ENCODE measurements at places on chromosomes 1 and 21.

- DNase-seq = no peak
Observed at GRCh38 chr1:184463680-184464079, 76.9 kb downstream of the C1orf21 start.

DNA sequence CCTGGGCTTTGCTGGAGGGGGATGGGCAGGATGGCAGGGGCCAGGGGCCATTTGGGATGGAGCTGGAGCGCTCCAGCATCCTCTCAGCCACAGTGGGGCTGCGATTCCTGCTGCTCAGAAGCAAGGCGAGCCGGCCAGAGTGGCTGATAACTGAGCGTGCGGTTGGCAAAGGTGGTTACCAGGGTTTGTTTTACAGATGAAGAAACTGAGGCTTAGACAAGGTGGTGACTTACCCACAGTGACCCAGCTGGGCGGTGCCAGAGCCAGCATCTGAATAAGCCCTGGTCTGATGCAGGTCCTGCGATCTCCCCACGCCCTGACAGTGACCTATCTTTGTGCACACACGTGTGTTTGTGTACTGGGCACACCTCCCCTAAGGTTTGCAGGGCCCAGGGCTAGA lies 5.9 kb upstream of the PRXL2B start:
- DNase-seq = no peak

DNA sequence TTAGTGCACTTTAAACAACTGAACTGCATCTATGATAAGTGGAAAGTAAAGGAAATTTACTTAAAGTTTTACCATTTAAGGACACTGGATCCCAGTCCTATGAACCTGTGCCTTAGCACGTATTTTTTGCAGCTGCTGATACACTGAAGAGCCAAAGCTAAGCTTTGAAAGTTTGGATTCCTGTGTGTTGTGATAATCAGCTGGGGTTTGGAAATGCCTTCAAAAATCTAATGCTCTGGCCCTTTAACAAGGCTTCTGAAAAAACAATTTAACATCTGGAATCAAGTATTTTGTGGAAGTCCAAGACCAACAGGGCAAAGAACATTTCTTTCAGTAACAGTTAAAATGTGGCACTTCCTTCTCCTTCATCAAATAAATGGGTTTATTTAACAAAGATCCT lies 51.8 kb downstream of the DDAH1 start:
- no peak for DNase-seq

- no peak for DNase-seq
Observed at GRCh38 chr1:66705110-66705509, 47.1 kb upstream of the DYNLT5 start.

- DNase-seq = peak; percentile 20
Observed at GRCh38 chr1:154404511-154404931, 622 bp upstream of the IL6R start.

DNA sequence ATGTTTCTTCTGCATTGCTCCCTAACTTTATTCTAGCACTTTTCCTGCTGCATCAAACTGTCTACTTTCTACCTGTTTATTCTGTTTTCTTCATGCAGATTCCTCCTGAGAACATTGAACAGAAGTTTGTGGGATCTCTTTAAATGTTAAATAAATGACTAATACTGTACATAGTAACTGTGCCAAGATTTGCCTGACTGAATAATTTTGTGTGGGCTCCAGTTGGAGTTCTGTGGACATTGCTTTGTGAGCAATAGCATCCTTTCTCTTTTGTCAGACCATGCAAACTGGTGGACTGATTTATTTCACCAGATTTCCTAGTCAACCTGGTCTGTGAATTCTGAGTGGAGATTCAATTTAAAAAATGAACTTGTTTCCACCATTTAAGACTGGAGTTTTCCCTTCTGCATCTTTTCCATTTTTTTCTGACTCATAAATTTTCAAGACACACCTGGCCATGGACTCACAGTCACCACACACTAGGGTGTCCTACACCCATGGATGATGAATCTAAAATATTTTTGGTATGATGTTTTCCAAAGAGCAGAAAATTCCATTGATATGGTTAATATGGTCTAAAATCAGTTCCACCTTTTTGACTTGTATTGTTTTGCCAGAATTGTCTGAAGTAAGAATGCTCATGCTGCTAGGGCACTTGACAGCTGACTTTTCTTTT lies 140.7 kb upstream of the SPAG17 start:
- DNase-seq = no peak

DNA sequence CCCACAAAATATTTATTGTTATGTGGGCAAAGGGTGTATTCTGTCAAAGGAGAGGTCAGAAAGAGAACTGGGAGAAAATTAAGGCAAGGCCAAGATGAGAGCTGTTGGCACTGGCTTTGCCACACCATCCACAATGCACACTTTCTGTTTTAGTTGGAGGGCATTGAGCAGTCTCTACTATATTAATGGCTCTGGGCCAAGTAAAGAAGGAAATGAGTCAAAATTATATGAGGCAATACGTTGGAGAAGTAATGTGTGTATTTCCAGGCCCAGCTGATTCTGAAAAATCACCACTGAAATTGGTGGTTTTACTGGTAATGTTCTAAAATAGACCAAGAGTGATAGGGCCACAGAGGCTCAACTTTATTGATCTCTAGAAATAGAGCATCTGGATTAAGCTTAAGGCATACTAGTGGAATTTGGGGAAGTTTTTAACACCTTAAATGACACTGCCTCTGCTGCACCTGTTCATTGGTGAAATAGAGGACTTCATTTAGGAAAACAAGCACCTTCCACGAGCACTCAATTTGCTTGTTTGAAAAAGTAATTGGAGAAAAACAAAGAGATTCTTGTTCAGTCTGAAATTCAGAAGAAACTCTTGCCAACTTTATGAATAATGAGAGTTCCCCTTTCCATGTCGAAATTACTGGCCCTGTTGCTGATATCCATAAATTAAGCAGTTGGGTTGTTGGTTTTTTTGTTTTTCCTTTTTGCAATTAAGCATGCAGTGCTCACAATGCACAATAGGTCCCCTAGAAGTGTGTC lies 424.9 kb downstream of the ADGRL2 start:
- peak; percentile 95 for DNase-seq

- no peak for DNase-seq
Observed at GRCh38 chr1:47841356-47841755, 155.8 kb downstream of the TRABD2B start.

GRCh38 chr1:106952776-106953175 lies 103.7 kb upstream of the PRMT6 start:
- no peak for DNase-seq

DNA sequence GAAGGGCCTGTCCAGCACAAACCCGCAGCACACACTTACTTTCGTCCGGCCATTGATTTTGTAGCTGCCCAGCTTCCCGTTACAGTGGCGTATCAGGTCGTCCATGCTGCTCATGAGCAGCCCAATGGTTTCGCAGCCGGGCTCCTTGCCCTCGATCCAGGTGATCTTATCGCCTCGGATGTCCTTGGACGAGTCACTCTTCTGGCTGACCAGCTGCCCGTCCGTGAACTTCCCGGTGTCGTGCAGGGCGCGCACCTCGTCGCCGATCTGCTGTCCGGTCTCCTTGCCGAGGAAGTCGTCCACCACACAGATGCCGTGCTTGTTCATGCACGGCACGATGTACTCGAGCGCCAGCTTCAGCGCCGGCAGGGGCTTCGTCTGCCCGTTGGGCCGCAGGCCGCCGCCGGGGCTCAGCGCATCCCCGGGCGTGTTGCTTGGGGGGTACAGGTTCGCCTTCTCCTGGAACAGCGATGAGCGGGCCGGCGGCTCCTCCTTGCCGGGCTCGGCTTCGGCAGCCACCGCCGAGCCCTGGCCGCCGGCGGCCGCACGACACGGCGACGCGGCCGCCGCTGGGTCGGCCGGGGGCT lies 1.0 kb downstream of the EGLN1 start:
- DNase-seq = no peak

DNA sequence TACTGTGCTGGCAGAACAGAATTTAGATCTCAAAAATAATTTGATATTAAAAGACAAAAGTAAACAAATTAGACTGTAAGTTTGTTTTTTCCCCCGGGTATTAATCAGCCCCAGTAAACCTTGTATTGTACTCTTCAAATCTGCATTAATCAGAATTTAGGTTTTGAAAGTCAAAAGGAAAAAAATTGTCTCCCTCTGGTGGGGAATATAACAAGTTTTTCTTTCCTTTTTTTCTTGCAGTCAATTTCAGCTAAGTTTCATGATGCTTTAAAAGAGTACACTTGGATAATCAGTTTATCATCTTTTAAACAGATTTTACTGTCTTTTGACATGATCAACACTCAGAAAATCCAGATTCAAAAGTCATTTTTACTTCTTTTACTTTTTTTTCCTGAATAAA lies 134.5 kb upstream of the PKN2 start:
- DNase-seq = no peak

DNA sequence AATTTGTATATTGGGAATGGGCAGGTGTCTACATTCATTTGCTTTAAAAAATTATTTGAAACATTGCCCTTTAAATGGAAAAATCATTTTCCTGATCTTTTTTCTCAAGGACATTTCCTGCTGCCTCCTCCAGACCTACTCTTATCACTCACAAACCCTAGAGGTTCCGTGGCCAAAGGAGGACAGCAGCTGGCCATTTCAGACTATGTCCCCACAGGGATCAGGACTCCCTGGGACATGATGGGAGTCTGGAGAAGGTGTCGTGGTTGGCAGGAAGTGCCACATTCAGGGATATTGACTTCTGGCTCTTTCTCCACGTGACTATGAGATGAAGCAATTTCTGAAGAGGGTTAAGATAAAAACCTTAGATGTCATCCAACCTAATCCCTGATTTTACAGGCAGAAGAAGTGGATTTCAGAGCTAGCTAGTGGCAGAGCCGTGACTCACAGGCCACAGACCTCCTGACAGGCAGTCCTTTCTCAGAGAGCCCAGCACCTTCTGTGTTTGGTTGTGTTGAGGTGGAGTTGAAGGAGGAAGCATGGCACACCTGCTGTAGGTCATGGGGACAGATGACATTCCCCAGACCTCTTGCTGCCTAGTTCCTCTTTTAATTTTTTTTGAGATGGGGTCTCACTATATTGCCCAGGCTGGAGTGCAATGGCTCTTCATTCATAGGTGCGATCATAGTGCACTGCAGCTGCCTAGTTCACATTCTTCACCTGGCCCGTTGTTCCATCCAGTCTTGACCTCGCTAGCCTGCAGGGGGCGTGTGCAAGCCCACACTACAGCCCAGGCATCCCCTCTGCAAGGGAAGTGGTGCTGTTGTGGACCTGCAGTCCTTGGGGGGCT lies 25.5 kb upstream of the IL10 start:
- DNase-seq = peak; percentile 73

- DNase-seq = no peak
Observed at GRCh38 chr1:174890024-174890423, 109.7 kb upstream of the CACYBP start.

DNA sequence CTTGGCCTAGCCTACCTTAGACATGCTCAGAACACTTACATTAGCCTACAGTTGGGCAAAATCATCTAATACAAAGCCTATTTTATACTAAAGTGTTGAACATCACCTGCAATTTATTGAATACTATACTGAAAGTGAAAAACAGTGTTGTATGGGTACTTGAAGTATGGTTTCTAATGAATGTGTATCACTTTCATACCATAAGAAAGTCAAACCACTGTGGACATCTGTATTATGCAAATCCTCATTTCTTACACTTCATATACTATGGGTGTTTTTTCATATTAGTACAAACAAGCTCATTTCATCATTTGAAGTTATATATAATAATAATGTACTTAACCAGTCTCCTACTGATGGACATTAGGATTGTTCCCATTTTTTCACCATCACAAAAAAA lies 41.2 kb downstream of the TDRD5 start:
- no peak for DNase-seq

- DNase-seq = no peak
Observed at GRCh38 chr21:41750051-41750450, 16.8 kb downstream of the RIPK4 start.

- no peak for DNase-seq
Observed at GRCh38 chr1:212470059-212470458, 37.3 kb downstream of the NENF start.

- DNase-seq = no peak
Observed at GRCh38 chr1:32830092-32830852, 12.8 kb downstream of the S100PBP start.

DNA sequence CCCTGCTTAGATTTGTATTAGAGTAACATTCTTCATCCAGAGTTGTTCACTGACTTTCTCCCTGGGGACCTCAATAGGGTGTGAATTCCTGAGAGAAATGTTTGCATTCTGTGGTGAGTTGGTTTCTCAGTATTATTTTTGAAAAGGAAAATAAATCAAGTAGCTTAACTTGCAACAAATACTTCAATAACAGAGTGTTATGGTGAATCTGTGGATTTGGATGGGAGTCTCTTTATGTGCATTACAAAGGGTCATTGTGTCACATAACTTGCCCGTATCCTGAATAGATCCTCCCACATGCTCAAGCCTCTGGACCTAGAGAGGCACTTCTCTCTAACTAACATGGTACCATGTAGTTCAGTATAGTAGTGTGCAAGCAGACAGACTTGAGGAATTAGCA lies 68.4 kb upstream of the IPO9 start:
- DNase-seq = no peak

GRCh38 chr1:38779491-38779890 lies 80.1 kb downstream of the RRAGC start:
- DNase-seq = no peak

GRCh38 chr1:103489935-103490334 lies 35.6 kb upstream of the RNPC3 start:
- DNase-seq = peak; percentile 57

DNA sequence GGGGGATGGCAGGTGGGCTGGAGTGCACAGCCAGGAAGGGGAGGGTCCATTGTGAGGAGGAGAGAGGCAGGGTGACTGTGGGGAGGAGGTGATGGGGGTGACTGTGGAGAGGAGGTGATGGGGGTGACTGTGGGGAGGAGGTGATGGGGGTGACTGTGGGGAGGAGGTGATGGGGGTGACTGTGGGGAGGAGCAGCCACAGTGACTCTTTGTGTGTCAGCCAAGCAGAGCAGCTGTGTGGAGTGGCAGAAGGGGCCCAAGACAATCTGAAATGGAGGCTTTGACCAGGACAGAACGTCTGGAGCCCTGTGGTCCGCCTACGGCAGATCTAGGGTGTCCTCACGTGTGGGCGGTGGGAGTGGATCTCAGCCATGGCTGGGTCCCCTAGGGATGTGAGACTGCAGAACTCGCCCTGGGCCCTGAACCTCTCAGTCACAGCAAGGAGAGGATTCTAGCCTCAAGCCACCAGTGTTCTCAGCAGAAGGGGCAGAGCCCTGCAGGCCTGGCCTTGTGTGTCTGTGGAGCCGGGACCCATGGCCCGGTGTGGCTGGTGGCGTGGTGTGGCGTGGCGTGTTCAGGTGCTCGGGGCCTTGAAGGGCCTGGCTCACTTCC lies 81.5 kb downstream of the OBSCN start:
- no peak for DNase-seq
